ENCODE measurements at places on chromosomes 2 and 18.

DNA sequence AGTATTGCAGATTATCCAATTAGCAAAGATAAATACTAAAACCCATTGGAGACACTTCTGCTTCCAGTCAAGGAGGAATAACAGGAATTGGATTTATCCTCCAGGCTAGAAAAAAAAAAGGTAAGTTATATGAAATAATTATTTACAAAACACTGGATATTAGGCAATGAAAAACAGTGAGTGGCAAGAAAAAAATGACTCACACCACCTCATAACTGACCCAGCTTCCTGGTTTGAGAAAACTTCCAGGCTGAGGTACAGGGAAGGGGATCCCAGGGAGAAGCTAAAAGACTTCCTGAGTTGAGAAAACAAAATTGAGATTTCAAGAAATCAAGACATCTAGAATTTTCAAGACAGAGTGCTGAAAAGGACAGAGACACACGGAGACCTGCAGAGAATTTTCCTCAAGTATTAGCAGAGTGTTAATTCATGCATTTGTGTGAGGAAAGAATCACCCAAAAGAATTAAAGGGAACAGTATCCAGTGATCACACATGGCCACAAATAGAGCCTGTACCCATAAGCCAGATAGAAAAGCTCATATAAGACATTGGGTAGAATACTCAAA lies 17.4 kb downstream of the SRD5A2 start:
- no peak for DNase-seq

- DNase-seq = no peak
Measured at GRCh38 chr2:205800773-205801172, 118.5 kb downstream of the NRP2 start.

- DNase-seq = no peak
Measured at GRCh38 chr2:102444233-102444632, 21.3 kb downstream of the IL18RAP start.

- DNase-seq = no peak
Measured at GRCh38 chr2:37583867-37584266, 87.6 kb downstream of the CDC42EP3 start.

DNA sequence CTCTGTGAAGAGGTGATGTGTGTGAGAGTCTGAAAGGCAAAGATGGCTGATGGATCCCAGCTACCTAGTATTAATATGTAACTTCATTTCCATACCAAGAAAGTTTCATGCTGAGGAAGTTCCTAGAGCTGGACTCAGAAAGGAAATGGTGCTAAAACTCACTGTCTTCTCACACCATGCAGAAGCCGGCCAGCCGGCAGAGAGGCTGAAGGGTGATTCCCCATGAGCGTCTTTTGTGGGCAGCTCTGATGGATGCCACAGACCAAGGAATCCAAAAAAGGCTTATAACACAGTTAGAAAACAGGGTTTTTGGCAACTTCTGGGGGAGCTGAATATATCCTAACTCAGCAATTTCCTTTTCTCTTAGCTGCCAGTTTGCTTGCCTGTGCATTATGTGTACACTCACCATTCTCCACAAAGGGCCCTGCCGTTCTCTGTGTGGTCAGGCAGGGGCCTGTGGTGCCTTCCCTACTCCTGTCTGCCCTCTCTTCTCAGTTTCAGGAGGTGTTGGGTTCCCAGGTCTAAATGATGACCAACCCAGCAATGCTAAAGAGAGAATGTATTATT lies 289.4 kb downstream of the MTX2 start:
- no peak for DNase-seq

- DNase-seq = peak; percentile 55
Measured at GRCh38 chr18:63155169-63155852, 164.3 kb downstream of the BCL2 start.

- DNase-seq = no peak
Measured at GRCh38 chr18:74832999-74833398, 235.3 kb downstream of the ZNF407 start.

Measured in inflammatory macrophage treated with lipopolysaccharide for 4 hours (primary cell).